ENCODE measurements at places on chromosomes 2 and 18.

- no peak for DNase-seq
These were observed 15.0 kb upstream of the TANC1 start for GRCh38 chr2:158953454-158953853.

GRCh38 chr2:230748087-230748486, 35.4 kb downstream of the CAB39 start:
- no peak for DNase-seq

DNA sequence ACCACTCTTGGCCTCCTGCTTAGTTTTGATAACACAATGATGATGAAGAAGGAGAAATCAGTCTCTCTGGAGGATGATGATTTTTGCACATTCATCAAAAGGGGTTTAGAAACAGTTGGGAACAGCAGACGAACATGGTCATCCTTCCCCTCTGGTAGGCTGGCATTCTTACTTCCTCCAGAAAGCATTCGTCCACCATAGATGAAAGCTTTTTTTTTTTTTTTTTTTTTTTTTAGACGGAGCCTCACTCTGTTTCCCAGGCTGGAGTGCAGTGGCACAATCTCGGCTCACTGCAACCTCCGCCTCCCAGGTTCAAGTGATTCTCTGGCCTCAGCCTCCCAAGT, 43.5 kb upstream of the TTC39C start:
- no peak for DNase-seq

DNA sequence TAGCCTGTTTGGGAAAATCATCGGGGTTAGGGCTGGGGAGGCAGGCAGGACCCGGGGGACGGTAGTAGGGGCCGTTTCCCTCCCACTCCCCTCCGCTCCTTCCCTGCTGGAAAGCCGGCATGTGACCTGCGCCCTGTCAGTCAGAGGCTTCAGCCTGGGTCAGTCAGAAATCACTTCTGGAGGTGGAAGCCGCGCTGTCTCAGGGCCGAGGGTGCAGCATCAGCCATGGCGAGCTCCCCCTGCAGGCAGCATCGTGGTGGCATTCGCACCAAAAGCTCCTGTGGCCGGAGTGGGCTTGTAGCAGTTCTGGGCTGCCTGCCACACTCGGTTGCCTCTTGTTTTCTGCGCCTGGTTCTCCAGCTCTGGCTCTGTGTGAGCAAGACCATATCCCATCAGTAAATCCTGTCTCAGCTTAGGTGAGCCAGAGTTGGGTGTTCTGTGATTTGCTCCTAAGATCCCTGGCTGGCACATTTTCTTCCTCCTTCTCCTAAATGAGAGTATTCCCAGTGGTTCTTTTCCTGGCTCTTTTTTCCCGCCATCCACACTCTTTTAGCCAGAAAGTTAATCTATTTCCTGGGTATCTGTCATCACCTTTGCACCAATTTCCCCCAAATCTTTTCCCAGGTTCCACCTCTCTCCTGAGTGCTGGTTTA, 123.9 kb upstream of the CD302 start:
- no peak for DNase-seq

- no peak for DNase-seq
These were observed 734 bp downstream of the SLC25A12 start for GRCh38 chr2:171893196-171893823.

DNA sequence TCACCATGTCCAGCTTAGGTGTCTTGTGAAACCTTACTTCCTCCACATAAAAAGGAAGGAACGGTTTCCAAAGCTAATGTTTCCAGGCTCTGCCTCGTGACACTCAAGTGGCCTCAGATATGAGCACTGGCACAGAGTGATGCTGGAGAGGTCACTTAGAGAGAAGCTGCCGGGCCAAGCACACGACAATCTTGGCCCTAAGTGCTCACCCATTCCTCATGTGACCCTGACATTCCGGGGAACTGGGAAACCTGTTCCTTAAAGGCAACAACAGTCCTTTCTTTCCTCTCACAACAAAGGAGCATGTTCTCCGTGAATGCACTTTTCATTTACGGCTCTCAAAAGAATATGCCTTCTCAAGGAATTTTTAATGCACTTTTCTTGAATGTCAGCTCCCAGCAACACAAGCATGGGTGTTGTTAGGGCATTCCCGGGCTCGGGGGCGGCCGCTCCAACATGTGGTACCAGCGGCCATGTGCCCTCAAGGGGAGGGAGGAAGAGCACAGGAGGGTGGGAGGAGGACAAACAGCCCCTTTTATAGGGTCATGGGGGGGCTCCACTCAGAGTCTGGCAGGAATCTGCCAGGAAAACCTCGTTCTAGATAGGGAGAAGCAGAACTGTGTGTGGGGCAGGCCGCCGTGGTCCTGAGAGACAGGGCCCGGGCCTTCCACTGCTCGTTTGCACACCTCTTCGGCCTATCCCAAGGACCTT, 118.6 kb downstream of the MBP start:
- no peak for DNase-seq

- no peak for DNase-seq
These were observed 34.8 kb downstream of the SMAD2 start for GRCh38 chr18:47895565-47896250.

DNA sequence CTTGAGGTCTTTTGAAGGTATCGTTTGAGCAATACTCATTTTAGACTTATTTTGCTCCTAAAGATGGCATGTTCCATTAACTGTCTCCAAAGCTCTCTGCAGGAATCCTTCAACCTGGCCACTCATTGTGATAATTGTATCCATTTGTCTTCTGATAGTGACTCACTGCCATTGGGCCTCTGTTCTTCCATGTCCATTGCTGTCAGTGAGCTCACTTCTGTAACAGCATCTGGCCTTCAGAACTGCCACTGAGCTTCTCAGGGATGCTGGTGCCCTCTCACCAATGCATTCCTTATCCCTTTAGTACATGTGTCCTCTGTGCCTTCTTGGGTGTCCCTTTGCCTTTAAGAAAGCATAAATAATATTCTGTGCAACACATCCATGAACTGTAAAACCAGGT, 71.6 kb downstream of the MREG start:
- DNase-seq = no peak

DNA sequence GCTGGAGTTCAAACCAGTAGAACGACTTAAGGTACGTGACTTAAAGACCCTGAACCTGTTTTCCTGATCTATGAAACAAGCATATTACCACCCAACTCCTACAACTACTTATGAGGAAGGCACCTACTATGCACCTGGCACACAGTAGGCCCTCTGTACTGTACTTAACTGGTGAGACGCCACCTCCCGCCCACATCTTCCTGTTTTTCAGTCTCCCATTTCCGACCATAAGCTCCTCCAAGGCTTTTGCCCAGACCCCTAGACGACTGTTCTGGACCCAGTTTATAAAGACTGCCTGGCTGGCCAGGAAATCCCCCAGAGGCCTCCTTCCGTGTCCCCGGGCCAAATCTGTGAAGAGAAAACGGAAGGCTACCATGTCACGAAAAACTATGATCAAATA, 1.5 kb downstream of the GALNT14 start:
- DNase-seq = no peak

- no peak for DNase-seq
These were observed 406.1 kb downstream of the LRATD1 start for GRCh38 chr2:15038366-15039364.

GRCh38 chr2:72423756-72424155, 276.1 kb upstream of the CYP26B1 start:
- no peak for DNase-seq

DNA sequence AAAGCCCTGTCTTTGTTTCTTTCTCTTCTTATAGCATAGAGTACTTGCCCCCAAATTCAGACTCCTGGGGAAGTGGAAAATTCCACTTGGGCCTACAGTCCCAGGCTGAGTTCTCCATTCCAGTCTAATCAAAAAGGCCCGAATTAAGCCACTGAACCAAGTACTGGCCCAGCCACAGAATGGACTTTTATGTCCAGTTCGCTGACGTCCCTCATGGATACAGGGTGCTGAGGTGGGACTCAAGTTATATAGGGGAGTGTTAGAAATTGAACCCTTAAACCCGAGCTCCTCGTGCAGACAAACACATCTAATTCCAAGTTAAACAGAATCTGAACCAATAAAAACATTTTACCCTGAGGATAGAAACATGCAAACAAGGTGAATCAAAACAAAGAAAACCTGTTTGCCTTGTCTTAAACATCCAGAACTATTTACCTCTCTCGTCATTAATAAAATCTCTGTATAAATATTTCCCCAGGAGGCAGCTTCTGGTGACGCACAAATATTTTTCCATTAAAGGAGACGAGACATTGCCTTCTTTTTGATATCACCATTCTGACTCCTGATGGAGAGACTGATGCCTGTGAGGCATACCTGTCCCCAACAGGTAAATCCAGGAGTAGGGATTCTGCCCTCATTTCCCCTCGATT, 136.8 kb upstream of the ARL4C start:
- no peak for DNase-seq

GRCh38 chr2:133415210-133415876, 152.9 kb downstream of the NCKAP5 start:
- DNase-seq = no peak

DNA sequence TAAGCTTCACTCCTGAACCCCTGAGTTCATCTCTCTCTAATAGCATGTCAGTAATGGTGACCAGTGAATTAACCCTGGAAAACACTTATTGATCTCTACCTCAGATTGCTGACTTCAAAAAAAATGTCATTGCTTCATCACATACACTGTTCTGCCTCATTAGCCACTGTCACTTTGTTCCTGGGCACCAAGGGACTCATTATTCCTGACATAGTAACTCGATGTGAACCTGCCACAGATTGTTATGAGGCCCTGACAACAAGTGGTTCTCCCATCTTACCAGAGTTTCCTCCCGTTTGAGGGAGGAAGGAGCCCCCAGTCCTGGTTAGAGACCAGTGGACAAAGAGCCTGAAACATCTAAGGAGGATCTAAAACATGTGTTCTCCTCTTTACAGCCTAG, 403.3 kb upstream of the SMIM21 start:
- DNase-seq = no peak

DNA sequence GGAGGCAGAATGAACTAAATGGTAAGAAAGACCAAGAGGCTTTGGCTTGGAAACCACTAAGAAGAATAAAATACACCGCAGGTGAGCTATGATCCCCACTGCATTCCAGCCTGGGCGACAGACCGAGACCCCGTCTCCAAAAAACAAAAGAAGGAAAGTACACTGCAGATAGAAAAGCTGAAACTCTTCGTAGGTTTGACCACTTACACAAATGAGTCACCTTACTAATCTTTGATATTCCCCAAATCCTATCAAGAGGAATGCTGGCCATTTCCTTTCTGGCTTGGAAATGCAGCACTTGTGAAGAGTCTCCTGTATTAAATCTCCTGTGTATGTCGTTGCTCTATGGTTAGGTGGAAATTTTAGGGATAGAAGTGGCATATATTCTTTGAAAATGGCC, 108.8 kb downstream of the MTCL1 start:
- no peak for DNase-seq

DNA sequence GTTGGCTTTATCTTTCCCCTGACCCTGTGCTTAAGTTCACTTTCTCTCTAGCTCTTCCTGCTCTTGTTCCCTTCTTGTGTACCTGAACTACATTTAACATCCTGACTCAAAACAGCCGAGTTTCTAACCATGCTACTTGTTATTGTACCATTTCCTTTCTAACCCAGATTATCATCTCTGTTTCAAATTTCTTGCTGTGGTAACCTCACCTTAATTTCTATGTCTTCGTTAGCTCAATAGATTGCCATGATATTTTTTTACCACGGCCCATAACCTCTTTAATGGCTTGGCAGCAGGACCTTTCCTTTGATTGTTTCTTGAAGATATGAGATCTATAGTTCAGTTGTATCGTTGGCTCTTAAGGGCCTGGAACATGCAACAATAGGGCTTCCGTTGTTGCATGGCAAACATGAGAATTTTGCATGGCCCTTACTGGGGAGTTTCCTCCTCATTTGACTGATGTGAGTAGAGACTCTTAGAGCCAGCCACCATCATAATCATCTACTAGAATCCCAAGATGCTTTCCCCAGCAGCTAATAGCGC, 11.1 kb downstream of the CFAP36 start:
- DNase-seq = no peak

DNA sequence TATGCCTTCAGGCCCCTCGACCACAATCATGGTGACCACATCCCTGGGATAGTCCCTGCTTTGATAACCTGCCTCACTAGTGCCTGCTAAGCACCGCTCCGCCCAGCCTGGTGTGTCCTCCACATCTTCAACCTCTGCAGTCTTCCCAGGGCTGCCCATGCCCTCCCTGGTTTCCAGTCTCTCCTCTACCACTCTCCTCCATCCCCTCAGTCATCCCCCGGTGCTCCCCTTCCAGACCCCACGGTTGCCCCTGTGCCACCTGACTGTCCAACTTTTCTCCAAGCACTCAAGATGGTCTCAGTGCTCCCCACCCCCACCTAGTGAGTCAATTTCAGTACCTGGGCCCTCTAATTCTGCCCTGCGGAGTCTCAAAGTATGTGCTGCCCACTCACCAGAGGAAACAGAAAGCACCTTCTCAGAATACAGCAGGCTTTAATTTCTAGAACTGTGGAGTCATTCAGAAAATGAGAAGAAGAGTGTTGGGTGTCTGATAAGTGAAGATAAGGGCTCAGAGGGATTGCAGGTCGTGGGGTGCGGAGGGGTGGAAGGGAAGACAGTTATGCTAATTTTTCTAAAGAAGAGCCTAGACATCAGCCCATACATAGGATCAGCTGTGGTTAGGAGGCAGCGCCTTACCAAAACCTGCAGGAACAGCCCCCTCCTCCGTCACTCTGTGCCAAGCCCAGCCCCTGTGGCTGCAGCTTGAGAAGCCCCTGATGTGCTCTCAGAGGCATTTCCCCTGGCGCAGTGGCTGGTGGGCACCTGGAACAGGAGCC, 53.6 kb upstream of the CAB39 start:
- DNase-seq = no peak

GRCh38 chr18:33156906-33157470, 283.5 kb downstream of the CCDC178 start:
- DNase-seq = no peak

- DNase-seq = no peak
These were observed 36.6 kb downstream of the VAPA start for GRCh38 chr18:9950289-9951016.

DNA sequence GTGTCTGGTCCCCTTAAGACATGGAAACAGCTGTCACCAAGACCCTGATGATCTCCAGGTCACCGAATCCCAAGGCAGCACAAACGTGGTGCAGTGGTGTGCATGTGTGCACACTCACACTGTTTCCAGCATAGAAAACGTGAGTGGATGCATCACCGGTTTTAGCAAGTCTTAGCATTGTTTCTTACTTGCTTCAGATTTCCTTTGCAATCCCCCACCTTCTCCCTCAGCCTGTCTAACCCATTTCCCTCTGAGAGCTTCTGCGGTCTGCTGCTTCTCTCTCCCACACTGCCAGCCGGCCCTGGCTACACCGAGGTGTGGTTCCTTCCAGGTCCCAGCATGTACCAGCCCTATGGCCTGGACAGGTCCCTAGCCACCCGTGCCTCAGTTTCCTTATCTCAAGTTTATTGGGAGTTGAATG, 343.4 kb upstream of the HS6ST1 start:
- no peak for DNase-seq

DNA sequence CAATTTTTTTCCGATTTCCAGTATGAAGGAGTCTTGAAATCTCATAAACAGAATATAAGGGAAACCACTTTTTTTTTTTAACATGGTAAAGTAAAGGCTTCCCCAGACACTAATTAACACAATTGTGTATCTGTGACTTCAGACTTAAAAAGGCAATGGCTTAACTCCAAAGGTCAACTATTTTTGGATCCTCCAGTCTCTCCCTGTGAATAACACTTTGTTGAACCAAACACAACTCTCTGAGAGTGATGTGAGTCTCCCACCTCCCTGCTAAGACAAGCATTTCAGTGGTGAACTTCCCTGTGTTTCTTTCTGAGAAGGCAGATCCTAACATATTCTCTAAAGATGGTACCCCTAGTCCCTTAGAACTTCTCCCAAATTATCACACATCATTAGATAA, 219.6 kb upstream of the RBBP8 start:
- no peak for DNase-seq
